SJSA1 (cell line): ENCODE measurements at places on chromosomes 3 and 15. TPM values are rescaled to one million over a fixed set of nuclear protein-coding genes. Genes with fewer than 3 reads are reported as not detected.

MYO5C gene
- 0.16 and 0.47 TPM in 2 replicates for total RNA-seq

MRPS22 gene
- total RNA-seq: 75.3 and 103 TPM in 2 replicates

ANKUB1 gene
- 0.31 TPM in 1 of 2 replicates, not detected in the other for total RNA-seq

CYP19A1 gene
- not detected in 2 replicates for total RNA-seq

DNA sequence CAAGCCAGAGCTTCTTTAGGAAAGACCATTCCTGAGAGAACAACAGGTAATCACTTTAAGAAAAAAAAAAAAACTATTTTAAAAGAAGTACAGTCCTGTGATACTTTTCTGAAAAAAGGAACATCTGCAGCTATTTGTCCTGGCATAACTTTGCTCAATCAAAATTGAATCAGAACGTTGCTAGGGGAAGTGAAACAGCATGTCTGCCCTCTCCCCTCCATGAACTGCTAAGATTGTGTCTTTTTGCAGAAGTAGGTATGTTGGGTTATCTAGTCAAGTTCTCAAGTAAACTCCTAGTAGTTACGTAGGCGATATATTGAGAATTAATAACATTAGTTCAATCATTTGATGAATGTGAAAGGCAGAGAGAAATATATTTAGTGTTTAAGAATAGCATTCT, 1013.3 kb downstream of the TUSC7 start:
- no peaks in the 10 kb centered on the region for H3K36me3 ChIP-seq
- no peak overlapping the region for H3K4me3 ChIP-seq
- no peaks in the 10 kb centered on the region for H3K4me1 ChIP-seq
- H3K27ac ChIP-seq: no peak overlapping the region

- peaks cover 17% of the 10 kb centered on the region for H3K4me1 ChIP-seq
- DNase-seq: peak; percentile 33
- H3K4me3 ChIP-seq: no peak overlapping the region
Measured at GRCh38 chr15:99475754-99476412, 89.9 kb upstream of the MEF2A start.

GRCh38 chr3:196778755-196779154, 39.1 kb downstream of the PAK2 start:
- DNase-seq: peak; percentile 12
- no peaks in the 10 kb centered on the region for H3K27me3 ChIP-seq

DNA sequence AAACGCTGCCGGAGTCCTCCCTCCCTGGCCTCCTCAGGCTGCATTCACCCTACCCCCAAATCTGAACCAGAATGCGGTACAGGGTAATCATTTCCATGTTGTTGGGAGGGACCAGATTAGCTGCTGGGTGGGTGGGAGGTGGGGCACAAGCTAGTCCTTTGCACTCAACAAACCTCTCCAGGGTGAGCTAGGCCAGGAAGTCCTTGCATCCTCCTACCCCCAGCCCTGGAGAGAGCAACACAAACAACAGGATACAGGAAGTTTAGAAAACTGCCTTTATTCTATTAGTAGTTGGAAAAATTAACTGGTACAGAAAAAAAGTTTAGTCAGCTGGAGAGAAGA, 702 bp upstream of the GPX1 start:
- no peak for DNase-seq
- H3K27me3 ChIP-seq: no peaks in the 10 kb centered on the region
- H3K36me3 ChIP-seq: peaks cover 87% of the 10 kb centered on the region

GRCh38 chr15:29970402-29970695, 112.4 kb upstream of the GOLGA8J start:
- H3K27ac ChIP-seq: no peak overlapping the region
- DNase-seq: no peak
- peaks cover 4% of the 10 kb centered on the region; the same call in 1 of the 2 replicates for H3K4me1 ChIP-seq
- no peak overlapping the region for H3K4me3 ChIP-seq
- peaks cover 23% of the 10 kb centered on the region for H3K27me3 ChIP-seq
- no peaks in the 10 kb centered on the region for H3K36me3 ChIP-seq

GRCh38 chr15:62147551-62147950, 17.5 kb downstream of the C2CD4B start:
- H3K27ac ChIP-seq: no peak overlapping the region
- no peaks in the 10 kb centered on the region for H3K4me1 ChIP-seq
- H3K4me3 ChIP-seq: no peak overlapping the region
- H3K36me3 ChIP-seq: no peaks in the 10 kb centered on the region
- H3K27me3 ChIP-seq: no peaks in the 10 kb centered on the region; the same call in 1 of the 2 replicates

DNA sequence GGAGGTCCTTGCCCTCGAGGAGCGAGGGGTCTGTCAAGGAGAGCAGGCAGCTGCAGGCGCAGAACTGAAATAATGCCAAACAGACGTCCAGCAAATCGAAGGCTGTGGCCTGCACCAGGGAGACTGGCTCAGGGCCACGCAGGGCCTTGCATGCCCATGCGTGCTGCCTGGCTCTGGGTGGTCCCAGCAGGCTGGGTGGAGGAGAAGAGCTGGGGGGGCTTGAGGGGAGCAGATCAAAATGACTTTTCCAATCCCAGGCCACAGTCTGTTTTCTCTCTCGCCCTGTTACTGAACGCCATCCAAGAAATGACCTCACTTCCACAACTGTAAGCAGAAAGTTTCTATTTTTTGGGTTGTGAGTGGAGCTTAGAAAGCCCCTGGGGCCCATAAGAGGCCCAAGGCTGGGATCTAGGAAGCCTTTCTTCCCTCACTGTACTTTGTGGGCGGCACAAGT, 96.9 kb upstream of the RPL32 start:
- no peaks in the 10 kb centered on the region for H3K27me3 ChIP-seq
- H3K4me1 ChIP-seq: no peaks in the 10 kb centered on the region
- DNase-seq: no peak
- H3K27ac ChIP-seq: no peak overlapping the region
- H3K36me3 ChIP-seq: peaks cover 12% of the 10 kb centered on the region
